Stimulated activated CD4-positive, alpha-beta T cell treated with anti-CD3 and anti-CD28 coated beads, Interleukin-4, amount 100 ng/mL, for 24 hours (primary cell): ENCODE measurements at places on chromosomes 6 and 20.

GRCh38 chr20:20462185-20462584 lies 94.3 kb downstream of the INSM1 start:
- DNase-seq, result no peak

- DNase-seq, result no peak
Measured at GRCh38 chr20:18738055-18738454, 75.5 kb upstream of the SCP2D1 start.

DNA sequence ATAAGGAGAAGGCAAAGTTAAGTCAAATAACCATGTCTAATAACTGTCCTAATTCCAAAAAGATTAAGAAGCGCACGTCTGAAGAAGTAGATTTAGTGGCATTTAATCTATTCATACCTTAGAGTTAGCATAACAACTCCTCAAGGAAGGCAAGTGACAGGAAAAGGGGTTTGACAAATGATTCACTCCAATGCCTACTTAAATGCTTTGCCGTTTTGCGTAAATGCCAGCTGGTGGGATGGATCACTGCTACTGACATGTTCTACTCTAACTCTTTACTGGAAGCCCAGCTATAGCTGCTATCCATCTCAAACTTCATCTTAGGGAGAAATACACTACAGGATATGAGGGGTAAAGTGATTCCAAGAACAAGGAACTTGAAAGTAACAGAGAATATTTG lies 347.3 kb upstream of the RUNX2 start:
- no peak for DNase-seq

GRCh38 chr20:44805979-44806620 lies 4.2 kb downstream of the RIMS4 start:
- DNase-seq, result no peak

DNA sequence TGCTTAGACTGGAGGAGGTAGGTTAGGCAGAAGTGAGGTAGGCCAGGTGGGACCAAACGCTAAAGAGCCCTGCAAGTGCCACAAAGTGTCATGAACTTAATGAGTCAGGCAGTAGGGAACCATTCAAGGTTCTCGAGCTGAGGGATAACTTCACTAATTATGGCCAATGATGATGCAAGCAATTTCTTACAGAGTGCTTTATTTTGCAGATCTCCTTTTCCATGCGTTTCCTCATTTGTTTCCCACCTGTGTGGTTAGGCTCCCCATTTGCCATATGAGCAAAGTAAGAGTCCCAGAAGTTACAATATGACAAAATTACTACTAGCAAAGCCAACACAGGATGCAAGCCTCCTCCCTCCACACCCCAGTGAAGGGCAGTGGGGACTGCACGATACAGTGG lies 36.5 kb upstream of the PSMF1 start:
- no peak for DNase-seq

- DNase-seq, result no peak
Measured at GRCh38 chr20:58078741-58079522, 149.5 kb downstream of the ANKRD60 start.

DNA sequence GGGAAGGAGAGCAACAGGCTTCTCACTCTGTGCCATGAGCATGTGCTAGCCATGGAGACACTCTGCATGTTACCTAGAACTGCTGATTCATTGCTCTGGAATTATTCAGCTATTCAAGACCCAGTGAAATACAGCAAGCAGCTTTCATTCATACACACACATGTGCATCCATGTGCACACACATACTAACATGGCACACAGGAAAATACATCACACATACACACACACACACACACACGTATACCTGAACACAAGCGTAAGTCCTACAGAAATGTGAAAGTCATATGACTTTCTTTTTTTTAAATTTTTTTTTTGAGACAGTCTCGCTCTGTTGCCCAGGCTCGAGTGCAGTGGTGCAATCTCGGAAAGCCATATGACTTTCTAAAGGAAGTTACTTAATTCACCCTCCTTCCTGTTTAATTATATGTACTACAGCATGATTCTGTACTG lies 108.2 kb upstream of the NFATC2 start:
- DNase-seq, result no peak

GRCh38 chr6:88914180-88914579 lies 49.2 kb downstream of the RNGTT start:
- no peak for DNase-seq

- no peak for DNase-seq
Measured at GRCh38 chr6:83822629-83823169, 30.5 kb upstream of the RIPPLY2 start.

DNA sequence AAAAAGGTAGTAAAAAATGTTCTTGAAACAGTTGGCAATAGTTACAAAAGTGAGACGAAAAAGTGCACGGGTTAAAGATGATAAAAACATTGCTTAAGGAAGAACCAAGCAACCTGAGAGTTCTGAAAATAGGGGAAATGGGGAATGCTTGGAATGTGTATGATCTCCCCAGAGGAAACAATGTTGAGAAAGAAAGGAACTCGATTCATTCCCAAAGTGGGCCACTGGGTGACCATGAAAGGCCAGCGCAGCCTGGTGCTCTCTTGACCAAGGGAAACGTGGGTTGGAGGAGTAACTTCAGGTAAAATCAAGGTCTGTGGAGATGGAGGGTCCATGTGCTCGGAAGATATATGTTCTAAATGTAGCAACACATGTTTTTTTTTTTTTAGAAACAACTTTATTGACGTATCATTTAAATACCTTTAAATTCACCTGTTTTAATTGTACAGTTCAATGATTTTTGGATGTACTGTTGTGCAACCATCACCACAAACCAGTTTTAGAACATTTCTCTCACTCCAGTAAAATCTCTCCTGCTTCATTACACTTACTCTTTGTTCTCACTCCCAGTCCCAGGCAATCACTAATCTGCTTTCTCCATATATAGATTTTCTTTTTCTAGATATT lies 34.5 kb upstream of the CEP85L start:
- no peak for DNase-seq

- DNase-seq, result no peak
Measured at GRCh38 chr6:113293423-113293740, 563.8 kb upstream of the MARCKS start.

DNA sequence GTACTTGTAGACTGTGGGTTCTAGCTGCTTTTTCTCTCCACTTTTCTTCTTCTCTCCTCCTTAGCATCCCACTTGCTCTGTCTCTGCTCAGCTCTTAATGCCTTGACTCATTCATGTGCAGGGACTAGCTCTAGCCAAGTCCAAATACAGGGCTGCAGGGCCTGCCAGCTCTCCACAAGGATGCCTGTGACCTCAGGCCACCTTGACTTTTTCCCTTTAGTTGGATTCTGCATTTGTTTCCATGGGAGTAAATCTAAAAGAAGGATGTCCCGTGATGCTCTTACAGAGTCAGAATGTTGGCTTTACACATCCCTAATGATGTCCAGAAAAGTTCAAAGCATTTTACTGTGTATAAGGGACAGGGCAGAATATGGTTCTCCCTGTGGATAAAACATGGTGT lies 101.8 kb upstream of the PREP start:
- DNase-seq, result no peak

DNA sequence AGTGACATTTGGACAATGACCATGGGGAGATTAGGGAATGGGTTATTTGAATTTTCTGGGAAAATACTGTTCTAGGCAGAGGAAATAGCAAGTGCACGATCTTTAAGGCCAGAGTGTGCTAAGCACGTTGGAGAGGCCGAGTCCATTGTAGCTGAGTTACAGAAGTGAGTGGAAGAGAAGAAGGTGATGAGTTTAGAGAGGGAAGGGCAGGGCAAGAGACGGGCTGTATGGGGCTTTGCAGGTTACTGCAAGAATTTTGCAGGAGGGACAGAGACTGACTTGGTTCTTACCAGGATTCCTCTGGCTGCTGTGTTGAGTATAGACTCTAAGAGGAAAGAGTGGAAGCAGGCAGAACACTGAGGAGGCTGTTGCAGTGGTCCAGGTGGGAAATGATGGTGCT lies 1.1 kb upstream of the NCOA3 start:
- no peak for DNase-seq
